NCI-H526 (cell line): ENCODE measurements at places on chromosomes 6 and 20.

GRCh38 chr20:45461225-45461624 is 8.3 kb upstream of the WFDC2 start:
- no peak for DNase-seq

- no peak for DNase-seq
Measured at GRCh38 chr6:168190014-168190405, 111.0 kb upstream of the FRMD1 start.

GRCh38 chr6:142605922-142606485 is 304.2 kb downstream of the ADGRG6 start:
- no peak for DNase-seq

GRCh38 chr6:18632670-18633410 is 245.7 kb downstream of the RNF144B start:
- no peak for DNase-seq

DNA sequence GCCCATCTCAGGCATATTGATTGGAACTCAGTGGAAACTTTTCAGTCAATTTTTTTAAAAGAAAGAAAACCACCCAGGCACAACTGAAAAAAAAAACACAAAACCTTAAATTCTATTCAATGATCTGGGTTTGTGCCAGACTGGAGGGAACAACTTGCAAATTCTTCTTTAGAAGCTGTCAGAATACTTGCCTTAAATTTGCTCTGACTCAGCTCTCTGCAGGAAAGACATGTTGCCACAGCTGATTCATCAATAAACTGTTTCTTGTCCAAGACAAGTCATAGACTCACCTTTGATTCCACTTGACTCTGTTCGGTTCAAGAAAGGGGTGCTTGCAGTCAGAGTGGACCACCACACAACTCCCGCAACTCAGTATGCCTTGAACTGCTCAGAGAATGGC is 117.8 kb upstream of the F13A1 start:
- no peak for DNase-seq
